Lower leg skin (tissue), 4 donors: ENCODE measurements at places on chromosomes 12 and 14.

- no peak for DNase-seq
These were observed 77.9 kb upstream of the AVPR1A start for GRCh38 chr12:63228853-63229252.

- no peak for DNase-seq
These were observed 62.0 kb downstream of the PLEKHG7 start for GRCh38 chr12:92764831-92765230.

- DNase-seq: no peak
These were observed 730 bp downstream of the PPP1R3E start for GRCh38 chr14:23301969-23302289.

DNA sequence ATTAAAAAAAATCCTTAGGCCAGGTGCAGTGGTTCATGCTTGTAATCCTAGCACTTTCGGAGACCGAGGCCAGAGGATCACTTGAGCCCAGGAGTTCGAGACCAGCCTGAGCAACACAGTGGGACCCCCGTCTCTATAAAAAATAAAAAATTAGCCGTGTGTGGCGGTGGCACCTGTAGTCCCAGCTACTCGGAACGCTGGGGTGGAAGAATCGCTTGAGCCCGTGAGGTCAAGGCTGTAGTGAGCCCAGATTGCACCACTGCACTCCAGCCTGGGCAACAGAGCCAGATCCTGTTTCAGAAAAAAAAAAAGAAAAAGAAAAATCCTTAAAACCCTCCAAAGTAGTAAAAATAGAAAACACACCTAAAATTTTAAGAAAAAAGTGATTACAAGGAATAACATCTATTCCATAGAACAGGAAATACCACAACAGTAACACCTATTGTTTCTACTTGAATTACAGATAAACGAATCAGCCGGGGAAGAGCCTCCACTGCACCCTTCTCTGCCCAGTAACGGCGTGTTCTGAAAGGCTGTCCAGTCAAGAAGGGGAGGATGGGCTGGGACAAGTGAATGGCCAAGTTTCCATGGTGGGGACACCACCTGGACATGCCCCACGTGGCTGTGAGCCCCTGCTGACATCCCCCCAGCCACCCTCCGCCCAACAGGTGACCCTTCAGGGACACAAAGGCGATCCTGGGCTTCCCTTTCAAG, 17.8 kb downstream of the POLE start:
- DNase-seq: no peak

DNA sequence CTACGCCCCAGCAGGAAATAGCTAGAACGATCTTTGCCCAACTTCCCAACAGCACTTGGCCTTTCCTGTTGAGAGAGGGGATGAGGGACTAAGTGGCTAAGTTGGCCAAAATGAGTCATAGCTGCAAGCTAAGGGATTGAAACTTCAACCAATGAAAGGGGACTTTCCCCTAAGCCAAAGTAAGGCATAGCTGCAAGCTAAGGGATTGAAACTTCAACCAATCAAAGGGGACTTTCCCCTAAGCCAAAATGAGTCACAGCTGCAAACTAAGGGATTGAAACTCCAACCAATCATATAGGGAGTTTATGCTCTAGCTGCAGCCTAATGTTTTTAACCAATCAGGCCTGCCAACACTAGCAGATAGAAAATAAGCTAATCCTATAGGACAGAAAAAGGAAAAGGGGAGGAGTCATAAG, 100.5 kb upstream of the SSTR1 start:
- no peak for DNase-seq

- no peak for DNase-seq
These were observed 22.0 kb upstream of the ULK1 start for GRCh38 chr12:131872154-131873051.

- DNase-seq: no peak
These were observed 88.6 kb downstream of the KCNK10 start for GRCh38 chr14:88234442-88234841.

DNA sequence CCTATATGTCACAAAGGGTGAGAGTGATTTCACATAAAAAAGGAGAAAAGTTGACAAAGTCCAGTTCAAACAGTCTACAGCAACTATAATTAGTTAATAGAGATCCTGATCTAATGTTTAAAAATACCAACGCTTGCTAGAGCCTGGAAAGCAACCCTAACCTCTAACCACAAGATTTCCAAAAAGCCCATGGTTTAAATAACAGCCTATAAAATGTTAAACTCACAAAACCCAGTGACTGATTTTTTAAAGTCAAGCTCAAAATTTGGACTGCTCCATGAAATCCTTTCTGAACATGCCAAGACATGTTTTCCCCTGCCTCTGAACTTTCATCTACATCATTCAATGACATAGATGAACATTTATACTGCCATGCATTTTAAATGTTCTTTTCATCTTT, 81.6 kb downstream of the PLEKHG7 start:
- no peak for DNase-seq

DNA sequence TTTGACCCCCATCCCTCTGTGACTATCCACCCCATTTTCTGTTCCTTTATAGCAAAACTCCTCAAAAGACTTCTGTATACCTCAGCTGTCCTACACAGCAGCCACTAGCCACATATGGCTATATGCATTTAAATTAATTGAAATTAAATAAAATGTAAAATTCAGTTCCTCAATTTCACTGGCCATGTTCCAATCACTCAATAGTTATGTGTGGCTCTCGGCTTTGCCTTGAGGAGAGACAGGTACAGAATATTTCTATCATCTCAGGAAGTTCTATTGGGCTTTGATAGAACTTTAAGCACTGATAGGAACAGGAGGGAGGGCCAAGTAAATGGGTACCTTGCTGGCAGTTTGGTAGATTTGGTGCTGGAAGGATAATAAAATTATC, 280.3 kb upstream of the AMIGO2 start:
- DNase-seq: no peak

DNA sequence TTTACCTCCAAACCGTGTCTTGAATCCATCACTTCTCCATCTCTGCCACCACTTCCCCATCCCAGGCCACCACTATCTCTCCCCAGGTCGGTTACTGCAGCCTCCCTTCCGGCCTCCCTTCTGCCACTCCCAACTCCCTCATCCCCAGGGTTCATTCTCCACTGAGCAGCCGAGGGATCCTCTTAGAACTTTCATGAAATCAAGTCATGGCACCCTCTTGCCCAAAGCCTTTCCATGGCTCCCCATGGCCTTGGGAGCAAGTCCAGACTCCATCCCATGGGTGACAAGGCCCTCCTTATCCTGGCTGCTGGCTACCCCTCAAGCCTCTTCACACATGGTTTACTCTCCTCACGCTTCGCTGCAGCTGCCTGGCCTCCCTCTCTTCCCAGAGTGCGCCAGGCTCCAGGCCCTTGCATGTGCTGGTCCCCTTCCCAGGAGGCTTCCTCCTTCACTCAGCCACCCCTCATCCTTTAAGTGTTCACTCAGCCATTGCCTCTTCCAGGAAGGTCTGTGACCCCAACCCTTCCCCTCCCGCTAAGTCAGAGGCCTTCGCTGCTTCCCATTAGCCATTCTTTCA, 17.9 kb upstream of the SH2B3 start:
- DNase-seq: no peak

DNA sequence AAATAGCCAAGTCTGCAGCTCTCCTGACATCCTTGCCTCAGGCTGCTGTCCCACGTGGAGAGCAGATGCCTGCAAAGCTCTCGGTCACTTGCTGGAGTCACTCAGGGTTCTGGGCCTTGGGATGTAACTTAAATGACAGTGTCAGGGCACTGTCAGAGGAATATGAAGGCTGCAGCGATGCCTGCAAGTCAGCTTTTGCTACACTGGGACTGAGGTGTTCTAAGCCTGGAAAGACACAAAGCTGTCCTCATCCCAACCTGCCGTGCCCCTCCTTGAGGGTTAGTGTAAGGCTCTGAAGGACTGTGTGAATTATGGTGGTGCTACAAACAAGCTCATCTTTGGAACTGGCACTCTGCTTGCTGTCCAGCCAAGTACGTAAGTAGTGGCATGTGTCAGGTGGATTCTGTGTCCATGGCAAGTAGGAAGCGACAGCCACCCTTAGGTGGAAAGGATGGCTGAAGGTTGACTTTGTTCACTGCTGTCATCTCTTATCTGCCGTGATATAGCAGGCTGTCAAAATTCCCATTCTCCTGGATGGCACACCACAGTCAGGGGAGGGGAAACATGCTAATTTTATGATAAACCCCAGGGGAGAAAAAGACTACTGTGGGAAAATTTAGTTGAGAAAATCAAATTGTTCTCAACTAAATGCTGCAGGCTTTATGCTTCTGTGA, 79.9 kb downstream of the DAD1 start:
- no peak for DNase-seq

DNA sequence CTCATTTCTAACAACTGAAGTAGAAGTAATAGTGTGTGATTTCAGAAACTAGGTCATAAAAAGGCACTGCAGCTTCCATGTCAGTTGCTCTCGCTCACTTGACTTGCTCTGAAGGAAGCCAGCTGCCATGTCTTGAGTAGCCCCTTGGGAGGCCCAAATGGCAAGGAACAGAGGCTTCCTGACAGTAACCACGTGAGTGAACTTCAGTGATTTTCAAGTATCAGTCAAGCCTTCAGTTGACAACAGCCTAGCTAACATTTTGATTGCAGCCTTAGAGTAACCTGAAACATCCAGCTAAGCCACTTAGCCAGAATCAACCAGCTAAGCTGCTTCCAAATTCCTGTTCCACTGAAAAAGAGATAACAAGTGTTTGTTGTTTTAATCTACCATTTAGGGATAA, 26.7 kb downstream of the TOGARAM1 start:
- DNase-seq: no peak

GRCh38 chr12:18718462-18718861, 19.4 kb downstream of the PLCZ1 start:
- DNase-seq: no peak

DNA sequence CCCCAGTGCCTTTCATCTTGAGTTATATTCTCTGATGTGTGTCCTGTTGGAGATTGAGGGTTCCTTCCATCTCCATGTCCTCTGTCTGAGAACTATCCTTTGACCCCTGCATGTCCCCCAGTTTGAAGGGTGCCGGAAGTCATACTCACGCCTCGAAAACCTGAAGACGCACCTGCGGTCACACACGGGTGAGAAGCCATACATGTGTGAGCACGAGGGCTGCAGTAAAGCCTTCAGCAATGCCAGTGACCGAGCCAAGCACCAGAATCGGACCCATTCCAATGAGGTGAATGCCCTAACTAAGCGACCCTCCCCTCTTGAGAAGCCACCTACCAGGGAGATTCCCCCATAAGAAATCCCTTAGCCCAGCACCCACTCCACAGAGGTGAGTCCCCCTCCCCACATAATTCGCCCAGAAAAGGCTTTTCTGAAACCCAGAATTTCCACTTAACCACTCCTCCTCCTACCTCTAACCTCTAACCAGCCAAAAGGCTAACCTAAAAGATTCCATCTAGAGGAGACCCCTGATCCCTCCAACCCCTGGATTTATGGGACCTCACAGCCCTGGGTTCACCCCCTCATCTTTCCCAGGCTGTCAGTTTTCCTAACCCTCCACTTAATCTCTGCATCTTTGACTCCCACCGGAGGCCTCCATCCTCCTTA, 7.8 kb downstream of the GLI1 start:
- no peak for DNase-seq
